ENCODE measurements at places on chromosomes 3 and 15.

DNA sequence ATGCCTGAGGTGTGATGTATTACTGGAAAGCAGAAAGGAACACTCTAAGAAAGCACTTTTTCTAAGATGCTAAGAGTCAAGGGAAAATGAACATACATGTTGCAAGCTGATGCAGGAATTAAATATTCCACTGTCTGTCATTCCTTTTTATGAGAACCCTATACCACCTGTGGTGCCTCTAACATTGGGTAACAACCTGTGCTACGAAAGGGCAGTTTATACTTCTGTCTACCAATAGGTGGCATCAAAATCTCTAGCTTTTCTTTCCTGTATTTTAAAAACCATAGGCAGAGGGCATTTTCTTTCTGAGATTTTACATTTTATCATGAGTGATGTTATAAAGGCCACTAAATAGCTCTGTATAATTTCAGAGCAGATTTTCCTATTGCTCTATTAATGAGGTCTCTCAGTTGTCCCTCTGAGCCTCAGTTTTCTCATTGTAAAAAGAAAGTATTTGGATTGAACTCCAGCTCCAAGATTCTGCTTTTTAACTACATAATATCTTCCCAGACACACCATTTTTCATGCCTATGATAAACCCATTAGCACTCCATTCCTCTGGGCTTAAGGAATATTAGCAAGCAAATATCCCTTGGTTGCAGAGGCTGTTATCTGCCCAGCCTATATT, 3.5 kb upstream of the CPNE4 start:
- no peak for DNase-seq

DNA sequence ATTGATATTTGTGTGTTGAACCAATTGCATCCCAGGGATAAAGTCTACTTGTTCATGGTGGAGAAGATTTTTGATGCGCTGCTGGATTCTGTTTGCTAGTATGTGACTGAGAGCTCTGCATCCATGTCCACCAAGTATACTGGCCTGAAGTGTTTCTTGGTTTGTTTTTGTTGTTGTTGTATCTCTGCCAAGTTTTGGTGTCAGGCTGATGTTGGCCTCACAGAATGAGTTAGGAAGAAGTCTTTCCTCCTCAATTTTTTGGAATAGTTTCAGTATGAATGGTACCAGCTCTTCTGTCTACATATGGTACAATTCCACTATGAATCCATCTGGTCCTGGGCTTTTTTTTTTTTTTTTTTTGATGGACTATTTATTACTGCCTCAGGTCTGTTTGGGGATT, 50.9 kb upstream of the OSTN start:
- DNase-seq = no peak

GRCh38 chr3:172702256-172702655, 8.6 kb downstream of the NCEH1 start:
- DNase-seq = no peak

GRCh38 chr15:40054605-40054854, 15.5 kb upstream of the SRP14 start:
- no peak for DNase-seq

DNA sequence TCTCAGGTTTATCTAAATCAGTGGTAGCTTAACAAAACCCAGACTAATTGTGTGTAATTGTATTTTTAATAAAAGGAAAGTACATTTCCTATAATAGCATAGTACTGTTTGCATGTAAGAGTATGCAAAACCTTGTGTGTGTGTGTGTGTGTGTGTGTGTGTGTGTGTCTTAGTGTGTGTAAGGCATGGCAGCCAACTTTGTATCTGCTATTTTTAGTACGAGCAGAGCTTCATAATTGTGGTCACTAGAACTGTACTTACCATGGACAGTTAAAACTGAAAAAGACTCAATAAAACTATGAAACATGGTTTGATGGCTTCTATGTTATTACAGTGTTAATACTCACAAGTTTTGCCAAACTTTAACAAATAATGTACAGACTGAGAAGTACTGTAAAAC, 6.2 kb downstream of the P2RY1 start:
- no peak for DNase-seq

GRCh38 chr15:98400120-98400519, 248.2 kb upstream of the IGF1R start:
- DNase-seq = no peak

GRCh38 chr15:41231422-41232226, 556 bp downstream of the CHP1 start:
- no peak for DNase-seq

DNA sequence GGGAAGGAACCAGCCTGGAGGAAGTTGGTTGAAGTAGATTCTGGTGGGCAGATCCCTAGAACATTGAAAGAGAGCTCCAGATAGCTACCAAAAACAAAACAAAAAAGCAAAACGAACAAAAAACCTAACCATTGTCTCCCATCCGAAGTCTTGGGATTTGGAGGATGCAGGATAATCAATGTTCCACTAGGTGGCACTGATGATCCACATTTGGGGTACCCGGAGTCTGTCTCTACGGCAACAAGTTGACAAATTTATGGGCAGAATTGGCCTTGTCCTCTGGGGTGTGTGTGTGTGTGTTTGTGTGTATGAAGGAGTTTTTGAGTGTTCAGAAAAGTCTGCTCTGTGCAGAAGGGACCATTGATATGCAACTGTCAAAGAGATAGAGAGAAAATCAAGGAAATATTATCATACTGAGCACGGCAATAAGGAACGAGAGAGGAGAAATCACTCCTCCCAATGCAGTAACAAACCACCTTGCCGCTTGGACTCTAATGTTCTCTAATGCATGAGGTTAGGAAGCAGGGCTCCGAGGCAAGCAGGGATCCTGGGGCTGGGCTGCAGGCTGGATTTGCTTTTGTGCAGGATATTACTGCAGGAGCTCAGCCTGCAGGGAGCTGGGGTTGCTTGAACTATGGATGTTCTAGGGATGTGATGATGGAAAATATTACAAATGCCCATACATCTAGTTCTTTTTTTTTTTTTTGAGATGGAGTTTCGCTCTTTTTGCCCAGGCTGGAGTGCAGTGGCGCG, 59.8 kb upstream of the KLHL25 start:
- DNase-seq = peak; percentile 8

DNA sequence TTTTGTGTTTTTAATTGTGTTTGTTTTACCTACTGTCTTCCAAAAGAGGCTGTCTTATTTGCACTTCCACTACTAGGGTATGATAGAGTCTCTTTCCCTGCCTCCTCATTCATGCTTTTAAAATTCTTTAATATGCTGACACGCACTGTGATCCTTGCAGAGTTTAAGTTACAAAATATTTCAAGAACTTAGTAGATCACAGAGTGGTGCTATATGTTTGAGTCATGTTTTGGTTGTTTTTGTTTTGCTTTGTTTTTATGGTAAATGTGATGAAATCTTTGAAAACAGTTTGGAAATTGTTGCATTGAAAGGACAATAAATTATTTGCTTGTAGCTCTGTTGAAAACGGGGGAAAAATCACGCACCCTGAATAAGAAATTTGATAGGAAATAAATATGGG, 5.9 kb upstream of the ABHD10 start:
- DNase-seq = no peak

GRCh38 chr3:109888026-109888425, 550.7 kb upstream of the DPPA4 start:
- no peak for DNase-seq

DNA sequence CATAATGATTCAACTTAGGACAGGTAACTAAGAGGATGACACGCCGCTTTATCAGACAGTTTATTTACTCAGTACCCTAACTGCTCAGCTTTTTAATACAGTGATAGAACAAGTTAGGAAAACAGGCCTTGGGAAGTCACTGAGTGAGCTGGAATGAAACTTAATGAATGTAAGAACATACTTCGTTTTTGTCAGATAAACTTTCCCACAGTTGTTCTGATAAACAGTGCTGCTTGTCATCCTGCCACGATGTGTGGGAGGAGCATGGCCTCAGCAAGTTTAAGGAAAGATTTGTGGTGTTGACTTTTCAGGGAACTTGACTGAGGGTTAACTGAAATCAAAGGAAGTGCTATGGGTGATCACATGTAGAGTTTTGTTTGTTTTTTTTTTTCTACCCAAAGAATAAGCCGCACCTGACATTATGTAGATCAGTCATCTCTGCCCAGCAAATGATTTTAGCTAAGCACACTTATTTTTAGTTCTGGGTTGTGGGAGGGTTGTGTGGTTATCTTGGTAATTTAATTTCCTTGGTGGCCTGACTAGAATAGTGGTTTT, 5.6 kb upstream of the P2RY14 start:
- DNase-seq = no peak

- DNase-seq = no peak
Observed at GRCh38 chr3:57821765-57822164, 65.7 kb downstream of the SLMAP start.

DNA sequence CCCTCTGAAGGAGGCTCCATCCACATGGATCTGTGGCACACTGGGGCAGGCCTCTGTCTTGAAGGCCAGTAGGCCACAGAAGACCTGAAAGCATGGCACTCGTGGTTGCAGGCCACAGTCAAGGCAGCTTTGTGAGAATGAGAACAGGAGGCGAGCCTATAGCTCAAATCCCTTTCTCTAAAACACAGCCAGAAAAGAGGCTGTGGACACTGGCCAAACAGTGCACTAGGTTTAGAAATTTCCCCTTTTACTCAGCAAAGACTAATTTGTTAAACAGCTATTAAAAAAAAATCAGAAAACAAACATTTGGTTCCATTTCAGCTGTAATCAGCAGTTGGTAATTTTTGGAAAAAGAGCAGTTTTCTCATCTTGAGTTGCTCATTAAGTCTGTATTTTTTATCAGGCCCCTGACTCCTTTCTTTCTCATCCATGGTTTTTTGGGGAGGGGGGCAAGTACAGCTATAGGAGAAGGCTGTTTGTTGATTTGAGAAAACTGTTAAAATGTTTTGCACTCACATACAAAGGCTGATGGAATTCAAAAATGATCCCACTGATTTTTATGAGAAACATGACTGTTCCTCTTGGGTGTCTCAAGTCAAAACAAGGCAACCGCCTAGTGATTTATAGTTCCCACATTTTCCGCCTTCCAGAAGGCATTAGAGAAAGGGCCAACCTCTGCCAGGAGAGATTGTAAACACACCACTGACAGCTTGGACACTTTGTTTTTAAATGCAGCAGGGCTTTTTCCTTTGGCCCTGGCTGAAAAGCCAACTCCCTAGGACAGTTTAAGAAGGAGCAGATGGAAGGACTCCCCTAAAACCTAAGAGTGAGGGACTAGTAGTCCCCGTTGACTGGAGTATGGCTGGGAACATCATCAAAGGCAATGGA, 28.1 kb downstream of the PARP16 start:
- DNase-seq = no peak

DNA sequence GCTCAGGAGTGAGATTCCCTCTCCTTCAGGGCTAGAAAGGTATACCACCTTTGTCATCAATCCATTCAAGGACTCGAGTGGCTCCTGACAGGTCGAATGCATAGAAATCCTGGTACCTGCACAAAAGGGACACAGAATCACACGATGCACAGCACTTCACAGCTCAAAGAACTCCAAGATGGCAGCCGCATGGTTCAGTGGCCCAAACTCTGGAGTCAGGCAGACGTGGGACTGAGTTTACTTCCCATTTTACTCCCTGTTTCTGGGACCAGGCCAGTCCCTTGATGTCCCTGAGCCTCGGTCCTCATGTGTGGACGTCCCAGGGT, 536 bp downstream of the WDR73 start:
- DNase-seq = no peak

GRCh38 chr3:26452363-26452762, 170.2 kb upstream of the LRRC3B start:
- DNase-seq = no peak

GRCh38 chr3:76010252-76010651, 224.9 kb upstream of the ZNF717 start:
- DNase-seq = no peak

Measured in stimulated activated CD8-positive, alpha-beta memory T cell treated with anti-CD3 and anti-CD28 coated beads, Interleukin-2, amount 100 ng/mL, for 1 hour (primary cell).